CD4-positive, alpha-beta T cell treated with Interleukin-12 subunit alpha and Interleukin-12 subunit beta, for 1 hour (primary cell): ENCODE measurements at places on chromosomes 16 and 17.
A peak's percentile ranks its signal among the peaks of the same experiment; 100 is the strongest.

GRCh38 chr16:69663846-69664245, 62.5 kb downstream of the NQO1 start:
- no peak for DNase-seq

GRCh38 chr16:55991843-55992242, 116.7 kb upstream of the CES5A start:
- DNase-seq = no peak

GRCh38 chr17:7047566-7047965, 3.7 kb upstream of the SLC16A11 start:
- DNase-seq = peak; percentile 10

GRCh38 chr17:76816590-76817135, 51.5 kb upstream of the MGAT5B start:
- DNase-seq = peak; percentile 59

DNA sequence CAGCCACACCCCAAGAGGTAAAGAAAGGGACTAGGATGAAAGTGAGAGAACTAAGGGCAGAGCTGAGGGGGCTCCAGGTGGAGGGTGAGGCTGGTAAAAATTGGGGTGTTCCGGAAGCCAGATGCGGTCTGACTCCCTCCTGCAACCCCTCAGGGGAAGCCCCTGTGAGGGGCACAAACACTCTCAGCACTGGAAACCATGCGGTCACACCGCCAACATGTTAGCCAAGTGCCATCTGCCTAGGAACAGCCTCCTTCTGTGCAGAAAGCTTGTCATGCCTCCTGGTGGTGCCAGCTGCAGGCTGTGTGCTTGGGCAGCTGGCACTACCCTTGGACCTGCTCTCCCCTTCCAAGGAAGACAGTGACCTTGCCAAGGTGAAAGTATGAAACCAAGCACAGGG, 83.5 kb upstream of the RPL38 start:
- no peak for DNase-seq

- no peak for DNase-seq
These were observed 2.3 kb downstream of the RND2 start for GRCh38 chr17:43027091-43028032.

DNA sequence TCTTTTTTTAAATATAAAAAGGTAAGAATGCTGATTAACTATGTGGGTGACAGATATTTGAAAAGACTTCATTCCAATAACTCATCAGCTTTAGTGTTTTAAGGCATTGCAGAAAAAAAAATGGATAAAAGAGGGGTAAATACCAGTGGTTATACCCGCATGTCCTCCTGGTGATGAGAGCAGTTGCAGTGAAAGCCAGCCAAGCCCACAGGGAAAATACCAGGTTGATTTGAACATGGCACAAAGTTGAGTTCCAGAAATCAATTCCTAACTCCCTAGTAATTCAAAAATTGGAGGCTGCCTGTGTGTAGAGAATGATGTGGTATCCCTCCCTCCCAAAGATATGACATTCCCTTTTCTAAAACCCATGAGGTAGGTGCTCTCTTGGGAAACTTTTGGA, 453.2 kb upstream of the SOX9 start:
- no peak for DNase-seq

DNA sequence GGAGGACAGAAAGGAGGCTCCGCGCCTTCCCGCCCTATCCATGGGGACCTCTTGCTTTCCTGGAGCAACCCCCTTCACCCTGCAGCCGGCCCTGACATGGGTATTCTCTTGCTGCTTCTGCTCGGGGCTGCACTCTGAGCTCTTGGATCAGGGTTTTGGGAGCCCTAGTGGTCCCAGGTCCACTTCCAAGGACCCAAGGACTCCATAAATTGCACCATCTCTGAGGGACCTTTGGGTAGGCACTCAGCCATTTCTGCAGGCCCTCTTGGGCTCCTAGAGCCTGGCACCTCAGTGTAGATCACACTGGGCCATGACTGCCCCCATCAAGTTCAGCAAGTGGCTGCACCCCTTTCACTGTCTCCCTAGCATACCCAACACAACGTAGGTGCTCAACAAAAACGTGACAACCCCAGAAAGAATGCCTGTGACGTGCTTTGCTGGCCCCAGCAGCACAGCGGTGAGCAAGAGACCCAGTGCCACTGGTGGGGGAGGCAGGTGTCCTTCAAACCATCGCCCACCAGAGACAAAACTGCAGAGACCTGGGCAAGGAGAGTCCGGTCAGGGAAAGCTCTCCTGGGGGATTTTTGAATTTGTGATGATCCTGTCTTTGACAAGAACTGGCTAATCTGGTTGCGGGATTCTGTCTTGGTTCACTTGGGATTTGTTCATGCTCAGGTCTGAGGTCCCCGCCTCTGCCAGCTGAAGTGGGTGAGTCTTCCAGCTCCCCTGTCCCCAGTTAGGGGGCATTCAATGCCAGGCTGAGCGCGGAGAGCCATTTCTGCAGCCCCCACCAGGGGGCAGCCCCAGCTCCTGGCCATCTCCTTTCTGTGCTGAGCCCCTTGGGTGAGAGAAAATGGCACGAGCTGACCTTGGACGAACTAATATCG, 2.5 kb upstream of the RAB11FIP4 start:
- peak; percentile 47 for DNase-seq

GRCh38 chr17:78278139-78278741, 46.8 kb downstream of the TMEM235 start:
- DNase-seq = no peak
